ENCODE measurements at places on chromosomes 11 and 22. TPM values are rescaled to one million over a fixed set of nuclear protein-coding genes. Genes with fewer than 3 reads are reported as not detected.

The XRRA1 gene
- total RNA-seq, result 11.4 TPM

The E2F8 gene
- 0.96 TPM for total RNA-seq

DNA sequence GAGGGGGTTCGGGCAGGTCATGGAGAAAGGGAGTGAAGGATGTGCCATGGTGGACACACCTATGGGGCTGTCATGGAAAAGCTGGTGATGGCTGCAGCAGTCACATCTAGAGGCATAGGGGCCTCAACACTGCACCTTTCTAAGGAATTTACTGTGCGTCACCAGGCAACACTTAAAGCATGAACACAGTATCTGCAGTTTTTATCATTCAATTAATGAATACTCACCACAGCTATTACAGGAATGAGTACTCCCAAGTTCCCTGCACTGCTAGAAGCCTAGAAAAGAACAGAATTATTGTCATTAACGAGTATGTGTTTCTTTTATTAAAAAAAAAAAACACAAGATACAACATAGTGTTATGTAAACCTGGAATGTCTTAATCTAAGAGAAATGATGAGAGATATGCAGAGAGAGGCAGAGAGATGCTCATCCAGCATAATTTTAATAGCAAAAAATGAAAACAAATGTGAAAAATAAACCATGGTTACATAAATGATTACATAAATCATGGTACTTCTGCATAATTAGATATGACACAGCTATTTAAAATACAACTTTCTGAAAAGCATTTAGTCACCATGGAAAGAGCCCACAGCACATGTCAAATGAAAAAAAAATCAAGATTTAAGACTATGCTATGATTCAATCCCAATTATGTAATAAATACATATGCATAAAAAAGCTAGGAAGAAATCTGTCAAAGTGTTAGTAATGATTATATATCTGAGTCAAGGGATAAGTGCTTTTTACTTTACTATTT, 19.2 kb downstream of the SERPIND1 start:
- H3K4me1 ChIP-seq, result no peaks in the 10 kb centered on the region
- no peaks in the 10 kb centered on the region for H3K27me3 ChIP-seq
- no peak overlapping the region for H3K27ac ChIP-seq
- H3K36me3 ChIP-seq, result peaks cover 70% of the 10 kb centered on the region
- DNase-seq, result no peak
- no peak overlapping the region for H3K4me3 ChIP-seq

DNA sequence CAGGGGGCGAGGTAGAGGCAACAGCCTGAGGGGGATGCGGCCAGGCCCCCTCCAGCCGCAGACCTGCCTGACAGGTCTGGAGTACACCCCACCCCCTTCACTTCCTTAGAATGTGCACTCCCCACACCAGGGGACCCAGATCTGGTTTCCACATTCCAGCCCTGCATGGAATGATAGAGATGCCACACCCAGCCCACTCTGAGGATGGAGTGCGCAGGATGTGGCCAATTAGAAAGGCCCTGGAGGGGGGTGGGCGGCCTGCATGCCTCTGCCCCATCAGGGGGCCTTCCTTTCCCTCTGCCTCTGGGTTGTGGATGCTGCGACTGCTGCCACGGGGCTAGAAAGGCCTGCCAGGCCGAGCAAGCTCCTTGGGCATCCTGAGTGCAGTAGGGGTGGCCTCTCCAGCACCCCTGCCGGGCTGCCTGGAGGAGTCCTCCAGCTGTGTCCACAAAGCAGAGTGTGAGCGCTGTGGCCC, 28.2 kb upstream of the MGAT3 start:
- no peaks in the 10 kb centered on the region for H3K27me3 ChIP-seq
- DNase-seq, result no peak
- no peak overlapping the region for H3K27ac ChIP-seq
- peaks cover 40% of the 10 kb centered on the region for H3K36me3 ChIP-seq

- no peaks in the 10 kb centered on the region for H3K4me1 ChIP-seq
- H3K36me3 ChIP-seq, result no peaks in the 10 kb centered on the region
- H3K27me3 ChIP-seq, result no peaks in the 10 kb centered on the region
- no peak for DNase-seq
- no peak overlapping the region for H3K27ac ChIP-seq
These were observed 185.4 kb downstream of the AASDHPPT start for GRCh38 chr11:106262852-106263251.

GRCh38 chr11:72969894-72970335, 155.7 kb downstream of the ATG16L2 start:
- no peaks in the 10 kb centered on the region for H3K27me3 ChIP-seq
- peaks cover 8% of the 10 kb centered on the region for H3K36me3 ChIP-seq
- H3K27ac ChIP-seq, result no peak overlapping the region
- H3K4me1 ChIP-seq, result no peaks in the 10 kb centered on the region
- no peak overlapping the region for H3K4me3 ChIP-seq

DNA sequence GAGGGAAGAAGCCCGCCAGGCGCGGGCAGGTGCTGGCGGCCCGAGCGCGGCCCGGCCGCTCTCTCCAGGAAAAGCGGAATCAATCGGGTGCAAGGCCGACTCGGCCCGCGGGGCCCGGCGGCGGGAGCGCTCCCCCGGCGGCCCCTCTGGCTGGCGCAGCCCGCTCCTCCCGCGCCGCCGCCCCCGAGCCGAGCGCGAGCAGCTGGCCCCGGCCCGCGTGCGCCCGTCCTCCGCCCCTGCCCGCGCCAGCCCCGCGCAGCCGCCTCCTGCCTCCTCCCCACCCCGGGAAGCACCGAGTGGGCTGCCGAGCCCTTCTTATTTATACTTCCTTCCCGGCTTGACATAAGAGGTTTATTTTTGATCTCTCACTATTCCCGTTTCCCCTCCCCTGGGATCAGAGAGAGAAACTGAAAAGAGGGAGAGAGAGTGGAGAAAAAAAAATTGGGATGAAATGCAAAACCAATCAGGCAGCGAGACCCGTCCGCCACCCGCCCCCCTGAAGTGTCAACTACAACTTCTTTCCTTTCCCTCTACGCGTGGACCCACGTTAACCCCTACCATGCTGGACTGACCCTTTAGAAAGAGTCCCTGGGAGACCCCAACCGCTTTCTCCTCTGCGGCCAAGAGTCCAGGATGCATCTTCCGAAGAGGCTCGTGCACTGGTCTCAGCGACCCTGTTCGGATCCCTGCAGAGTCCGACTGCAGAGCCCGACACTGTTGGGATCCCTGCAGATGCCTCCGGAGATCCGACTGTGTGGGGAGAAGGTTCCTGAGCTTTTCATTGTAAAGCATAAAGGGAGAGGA, at the start of gene ADAMTS8:
TSS of gene ADAMTS8 (minus strand) at position 294 of the 804 bp plus-strand sequence. CDS start 323 bp downstream, outside the sequence.
- H3K27ac ChIP-seq, result no peak within 1 kb of the TSS
- no peaks in the 10 kb centered on the region for H3K27me3 ChIP-seq
- H3K4me1 ChIP-seq, result peaks cover 3% of the 10 kb centered on the region
- no peaks in the 10 kb centered on the region for H3K36me3 ChIP-seq
- H3K4me3 ChIP-seq, result peak within 1 kb of the TSS; percentile 51
- DNase-seq, result no peak

GRCh38 chr11:22304337-22304961, 33.7 kb upstream of the SLC17A6 start:
- DNase-seq, result no peak
- no peaks in the 10 kb centered on the region for H3K36me3 ChIP-seq
- H3K27ac ChIP-seq, result no peak overlapping the region
- no peaks in the 10 kb centered on the region for H3K27me3 ChIP-seq

DNA sequence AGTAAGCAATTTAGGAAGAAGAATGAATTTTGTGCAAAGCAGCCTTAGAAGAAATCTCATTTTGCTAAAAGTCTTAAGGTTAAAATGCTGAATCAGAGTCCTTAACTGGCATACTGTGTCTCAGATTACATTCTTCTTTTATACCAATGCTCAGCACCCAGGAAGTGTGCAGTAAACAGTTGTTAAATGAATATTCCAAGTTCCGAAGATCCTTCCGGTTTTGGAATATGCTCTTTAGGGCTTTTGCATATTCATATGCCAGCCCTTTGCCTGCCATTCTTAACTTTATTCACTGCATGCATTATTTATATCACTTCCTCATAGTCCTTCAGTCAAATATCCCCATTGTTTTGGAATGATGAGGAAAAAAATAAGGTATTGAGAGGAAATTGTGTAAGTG, 242.0 kb downstream of the DDX10 start:
- no peaks in the 10 kb centered on the region for H3K4me1 ChIP-seq
- H3K36me3 ChIP-seq, result no peaks in the 10 kb centered on the region
- no peak overlapping the region for H3K4me3 ChIP-seq
- no peaks in the 10 kb centered on the region for H3K27me3 ChIP-seq
- DNase-seq, result no peak
- H3K27ac ChIP-seq, result no peak overlapping the region

DNA sequence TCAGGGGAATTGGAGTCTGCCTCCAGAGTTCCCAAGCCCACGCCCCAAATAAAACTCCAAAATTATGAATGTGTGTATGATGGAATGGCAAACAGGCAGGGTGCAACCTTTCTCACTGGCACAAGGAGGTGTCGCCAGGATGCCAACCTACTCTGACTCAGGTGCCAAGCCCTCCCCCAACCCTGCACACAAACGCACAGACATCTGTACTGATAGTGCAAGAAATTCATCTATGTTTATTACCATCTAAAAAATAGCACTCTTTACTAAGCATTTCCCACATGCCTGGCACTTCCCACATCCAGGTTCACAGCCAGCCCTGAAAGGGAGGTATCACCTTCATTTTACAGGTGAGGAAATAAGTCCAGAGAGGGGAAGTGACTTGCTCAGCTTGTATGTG, 1.2 kb downstream of the PLA2G3 start:
- no peak for DNase-seq
- no peaks in the 10 kb centered on the region for H3K4me1 ChIP-seq
- H3K27ac ChIP-seq, result no peak overlapping the region
- no peak overlapping the region for H3K4me3 ChIP-seq
- H3K27me3 ChIP-seq, result no peaks in the 10 kb centered on the region

DNA sequence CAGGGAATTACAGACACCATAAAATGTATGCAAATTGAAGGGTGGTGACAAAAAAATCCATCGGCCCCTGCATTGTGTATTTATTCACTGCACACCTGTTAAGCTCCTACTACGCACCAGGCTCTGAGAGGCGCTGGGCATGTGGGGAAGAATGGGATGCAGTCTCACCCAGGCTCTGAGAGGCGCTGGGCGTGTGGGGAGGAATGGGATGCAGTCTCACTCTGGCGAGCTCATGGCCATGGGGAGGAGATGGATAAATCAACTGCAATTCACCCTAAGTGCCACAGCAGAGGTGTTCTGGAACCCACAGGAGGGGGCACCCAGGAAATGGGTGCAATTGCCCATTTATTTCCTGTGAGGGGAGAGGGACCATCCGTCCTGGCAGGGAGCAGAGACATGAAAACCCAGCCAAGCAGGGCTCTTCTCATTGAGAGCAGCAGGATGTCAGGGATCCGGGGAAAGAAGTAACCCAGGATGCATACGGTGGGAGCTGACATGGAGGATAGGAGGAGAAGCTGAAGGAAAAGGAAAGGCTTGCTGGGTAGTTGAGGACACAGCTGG, 798.7 kb downstream of the TBC1D22A start:
- H3K27ac ChIP-seq, result no peak overlapping the region
- no peaks in the 10 kb centered on the region for H3K27me3 ChIP-seq
- H3K4me1 ChIP-seq, result no peaks in the 10 kb centered on the region
- H3K36me3 ChIP-seq, result no peaks in the 10 kb centered on the region
- no peak for DNase-seq

Data from ascending aorta (tissue), 2 donors.